ENCODE measurements at places on chromosomes 4 and X. TPM values are rescaled to one million over a fixed set of nuclear protein-coding genes. Genes with fewer than 3 reads are reported as not detected.

The NUP54 gene
- 58.5 TPM for total RNA-seq

The WNK3 gene
- total RNA-seq: 2.7 TPM

The PRRG3 gene
- 13.2 TPM for total RNA-seq

The TMEM129 gene
- 22.8 TPM for total RNA-seq

The USP17L17 gene
- total RNA-seq: not detected

The FGB gene
- not detected for total RNA-seq

The MAB21L2 gene
- 0.10 TPM for total RNA-seq

The MTNR1A gene
- total RNA-seq: 0.21 TPM

The DGKK gene
- total RNA-seq: 0.10 TPM

The HELT gene
- not detected for total RNA-seq

The BEX1 gene
- 0.51 TPM for total RNA-seq

The PABPC1L2B gene
- total RNA-seq: not detected

The OSTC gene
- 85.3 TPM for total RNA-seq

The GPRASP2 gene
- 48.4 TPM for total RNA-seq

The BMP15 gene
- not detected for total RNA-seq

The FREM3 gene
- total RNA-seq: not detected

The SYTL4 gene
- total RNA-seq: 7.7 TPM

The CLCN4 gene
- 36.5 TPM for total RNA-seq

All from tongue (tissue), 3 donors.